Central memory CD8-positive, alpha-beta T cell (primary cell): ENCODE measurements at places on chromosomes 1 and 21.

GRCh38 chr1:185483217-185483616, 166.2 kb upstream of the IVNS1ABP start:
- DNase-seq, result no peak

DNA sequence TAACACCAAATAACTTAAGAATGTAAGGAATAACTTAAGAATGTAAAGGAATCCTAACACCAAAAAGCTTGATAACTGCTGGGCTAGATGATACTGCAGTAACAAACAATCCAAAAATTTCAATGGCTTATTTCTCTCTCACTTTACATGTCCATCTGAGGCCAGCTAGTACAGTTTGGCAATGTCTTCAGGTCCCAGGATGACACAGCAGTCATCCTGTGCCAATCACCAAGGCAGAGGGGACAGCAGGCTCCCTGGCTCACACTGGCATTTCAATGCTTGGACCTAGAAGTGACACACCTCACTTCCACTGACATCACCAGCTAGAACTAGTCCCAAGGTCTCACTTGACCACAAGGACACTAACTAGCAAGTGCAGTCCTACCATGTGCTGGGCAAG, 15.3 kb downstream of the DNAJC11 start:
- no peak for DNase-seq

DNA sequence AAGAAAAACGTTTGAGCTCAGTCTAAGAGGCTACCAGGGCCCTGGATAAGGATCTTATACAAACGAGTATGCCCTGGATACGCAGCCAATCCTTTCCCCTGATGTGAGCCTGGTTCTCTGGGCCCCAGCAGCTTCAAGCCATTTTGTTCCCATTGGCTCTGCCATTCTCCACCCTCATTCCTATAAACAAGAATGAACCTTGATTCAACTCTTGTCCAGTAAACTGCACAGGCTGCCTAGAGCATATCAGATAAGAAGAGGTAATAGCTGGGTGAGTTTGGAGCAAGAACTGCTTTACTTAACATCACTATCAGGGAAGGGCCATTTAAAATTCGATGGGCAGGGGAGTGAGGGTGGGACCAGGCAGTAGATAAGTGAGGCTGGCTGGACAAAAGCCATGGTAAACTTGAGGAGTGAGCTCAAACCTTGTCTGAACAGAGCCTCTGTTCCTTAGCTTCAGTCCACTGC, 11.3 kb downstream of the BTG2 start:
- no peak for DNase-seq

- no peak for DNase-seq
Measured at GRCh38 chr1:206427291-206427690, 43.0 kb upstream of the IKBKE start.

GRCh38 chr1:196902344-196902743, 14.5 kb downstream of the CFHR4 start:
- DNase-seq, result no peak

DNA sequence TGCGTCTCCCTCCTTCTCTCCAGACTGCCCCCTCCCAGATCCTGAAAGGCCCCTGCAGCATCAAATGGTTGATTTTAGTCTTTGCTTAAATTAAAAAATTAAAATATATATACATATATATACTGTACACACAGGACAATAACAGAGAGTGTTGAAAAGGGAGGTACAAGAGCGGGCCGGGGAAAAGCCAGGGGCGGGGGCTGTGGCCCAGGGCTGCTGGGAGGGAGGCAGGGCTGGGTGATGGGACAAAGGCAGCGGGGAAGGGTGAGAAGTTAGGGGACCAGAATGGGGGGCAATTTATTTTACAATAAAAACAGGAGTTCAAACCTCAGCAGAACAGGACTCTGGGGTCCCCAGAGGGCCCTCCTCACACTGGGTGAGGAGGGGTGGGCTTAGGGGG, 10.5 kb downstream of the ARL8A start:
- no peak for DNase-seq

GRCh38 chr1:225554216-225554812, 98.6 kb downstream of the ENAH start:
- DNase-seq, result no peak

GRCh38 chr21:28418726-28419514, 573.8 kb downstream of the LTN1 start:
- no peak for DNase-seq

DNA sequence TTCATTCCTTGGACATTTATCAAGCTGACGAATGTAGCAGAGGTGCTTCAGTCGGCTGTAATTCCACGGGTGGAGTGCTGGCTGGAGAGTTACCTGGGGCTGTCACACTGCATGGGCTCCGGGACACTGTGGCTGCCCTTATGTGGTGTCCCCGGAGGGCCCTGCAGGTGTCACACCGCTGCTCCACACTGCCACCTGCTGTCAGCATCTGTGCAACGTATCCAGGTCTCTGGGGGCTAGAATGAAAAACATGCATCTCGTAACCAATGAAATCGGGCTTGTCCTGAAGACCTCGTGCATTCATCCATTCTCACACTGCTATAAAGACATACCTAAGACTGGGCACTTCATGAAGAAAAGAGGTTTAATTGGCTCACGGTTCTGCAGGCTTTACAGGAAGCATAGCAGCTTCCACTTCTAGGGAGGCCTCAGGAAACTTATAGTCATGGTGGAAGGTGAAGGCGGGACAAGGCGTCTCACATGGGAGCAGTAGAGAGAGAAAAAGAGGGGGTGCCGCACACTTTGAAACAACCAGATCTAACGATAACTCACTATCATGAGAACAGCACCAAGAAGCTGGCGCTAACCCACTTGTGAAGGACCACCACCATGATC, 46.7 kb upstream of the PCBP3 start:
- peak; percentile 63 for DNase-seq

- no peak for DNase-seq
Measured at GRCh38 chr1:116424438-116424837, 51.4 kb downstream of the ATP1A1 start.
